ENCODE measurements at places on chromosomes 12 and 14.

DNA sequence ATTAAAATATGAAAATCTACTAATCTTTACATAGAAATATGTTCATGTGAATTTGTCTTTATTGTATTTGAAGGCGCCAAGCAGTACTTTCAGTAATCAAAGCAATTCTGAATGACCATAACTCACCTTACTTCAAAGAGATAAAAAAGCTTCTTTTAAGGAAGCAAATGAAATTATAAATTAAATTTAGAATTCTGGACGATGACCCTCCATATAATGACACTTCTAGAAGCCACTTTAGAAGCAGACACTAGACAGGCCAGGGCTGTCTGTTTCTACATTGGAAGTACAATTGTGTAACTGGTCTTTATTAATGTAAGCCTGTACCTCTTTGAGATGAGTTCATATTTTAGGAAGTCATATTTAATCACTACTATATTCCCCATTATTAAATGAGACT is 222.9 kb downstream of the CNTN1 start:
- DNase-seq, result no peak

GRCh38 chr12:120234643-120235368 is 30.7 kb downstream of the PXN start:
- DNase-seq, result no peak

DNA sequence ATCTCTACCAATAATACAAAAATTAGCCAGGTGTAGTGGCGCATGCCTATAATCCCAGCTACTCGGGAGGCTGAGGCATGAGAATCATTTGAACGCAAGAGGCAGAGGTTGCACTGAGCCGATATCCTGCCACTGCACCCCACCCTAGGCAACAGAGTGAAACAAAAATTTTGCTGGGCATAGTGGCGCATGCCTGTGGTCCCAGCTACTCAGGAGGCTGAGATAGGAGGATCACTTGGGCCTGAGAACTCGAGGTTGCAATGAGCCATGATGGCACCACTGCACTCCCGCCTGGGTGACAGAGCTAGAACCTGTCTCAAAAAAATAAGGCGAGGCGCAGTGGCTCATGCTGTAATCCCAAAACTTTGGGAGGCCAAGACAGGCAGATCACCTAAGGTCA is 9.5 kb downstream of the ATXN2 start:
- no peak for DNase-seq

- no peak for DNase-seq
These were observed 25.3 kb downstream of the PAH start for GRCh38 chr12:102891756-102892155.

DNA sequence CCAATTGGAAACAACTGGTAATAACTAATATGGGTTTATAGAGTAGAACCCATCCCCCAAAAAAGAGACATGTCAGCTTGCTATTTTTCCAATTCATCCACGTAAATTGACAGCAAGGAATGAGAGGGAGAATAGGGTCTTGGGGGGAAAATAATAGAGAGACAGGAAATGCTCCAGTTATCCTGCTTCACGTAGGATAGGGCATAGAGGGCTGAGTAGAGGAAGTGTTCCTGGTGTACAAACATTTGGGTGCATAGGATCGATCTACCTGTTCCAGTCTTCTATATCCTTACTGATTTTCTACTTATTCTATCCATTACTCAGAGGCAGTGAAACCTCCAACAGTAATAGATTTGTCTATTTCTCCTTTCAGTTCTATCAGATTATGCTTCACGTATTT is 49.6 kb upstream of the COL2A1 start:
- no peak for DNase-seq

GRCh38 chr12:82955043-82955442 is 268.3 kb downstream of the TMTC2 start:
- no peak for DNase-seq

- no peak for DNase-seq
These were observed 113.3 kb downstream of the PRKD1 start for GRCh38 chr14:29814156-29815015.

DNA sequence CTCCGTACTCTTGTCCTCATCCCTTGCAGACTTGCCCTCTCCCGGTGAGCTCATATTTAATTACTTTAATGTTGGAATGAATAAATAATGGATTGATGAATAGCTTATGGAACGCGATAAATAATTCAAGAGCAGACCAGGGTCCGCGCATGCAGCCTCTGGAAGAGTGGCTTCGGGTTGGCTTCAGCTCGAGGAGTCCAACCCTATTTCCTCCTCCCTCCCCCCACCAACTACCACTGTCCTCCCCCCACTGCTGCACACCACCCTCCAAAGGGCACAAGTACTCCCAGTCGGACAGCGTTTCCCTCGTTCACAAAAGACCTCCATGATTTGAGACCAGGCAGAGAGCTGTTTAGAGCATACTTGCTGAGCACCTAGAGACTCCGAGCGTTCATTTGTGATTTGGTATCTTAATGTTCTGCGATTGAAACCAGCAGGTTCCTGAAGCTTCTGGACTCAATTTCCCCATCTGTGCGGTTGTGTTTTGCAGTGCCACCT is 647 bp upstream of the SIX1 start:
- no peak for DNase-seq

DNA sequence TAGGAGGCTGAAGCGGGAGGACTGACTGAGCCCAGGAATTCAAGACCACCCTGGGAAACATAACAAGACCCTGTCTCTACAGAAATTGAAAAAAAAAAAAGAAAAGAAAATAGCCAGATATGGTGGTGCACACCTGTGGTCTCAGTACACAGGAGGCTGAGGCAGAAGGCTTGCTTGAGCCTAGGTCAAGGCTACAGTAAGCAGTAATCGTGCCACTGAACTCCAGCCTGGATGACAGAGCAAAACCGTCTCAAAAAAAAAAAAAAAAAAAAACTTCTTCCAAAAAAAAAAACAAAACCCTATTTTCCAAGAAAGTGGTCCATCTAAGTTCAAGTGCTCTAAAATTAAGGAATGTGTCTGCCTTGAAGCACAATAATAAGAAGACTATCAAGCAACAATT is 19.8 kb downstream of the SNX6 start:
- no peak for DNase-seq

DNA sequence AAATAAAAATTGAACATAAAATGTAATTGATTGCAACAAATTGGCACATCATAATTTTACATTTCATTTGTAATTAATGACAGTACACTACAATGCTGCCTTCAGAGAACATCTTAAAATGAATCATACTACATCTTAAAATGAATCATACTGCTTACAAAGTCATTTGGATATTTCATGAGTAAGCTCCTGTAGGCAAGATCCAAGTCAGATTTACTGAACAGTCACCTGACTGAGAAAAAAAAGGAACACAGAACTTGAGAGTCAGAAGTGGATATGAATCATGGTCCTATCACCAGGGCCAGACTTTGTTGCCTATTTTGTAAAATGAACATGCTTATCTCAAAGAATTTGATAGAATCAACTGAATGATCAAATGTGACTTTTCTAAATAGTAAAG is 32.7 kb upstream of the FBLN5 start:
- DNase-seq, result no peak
